ENCODE measurements at places on chromosomes 3 and 15.

GRCh38 chr3:1907911-1908310 lies 190.8 kb upstream of the CNTN4 start:
- DNase-seq, result no peak

GRCh38 chr3:45244356-45244755 lies 18.3 kb upstream of the TMEM158 start:
- DNase-seq, result no peak

DNA sequence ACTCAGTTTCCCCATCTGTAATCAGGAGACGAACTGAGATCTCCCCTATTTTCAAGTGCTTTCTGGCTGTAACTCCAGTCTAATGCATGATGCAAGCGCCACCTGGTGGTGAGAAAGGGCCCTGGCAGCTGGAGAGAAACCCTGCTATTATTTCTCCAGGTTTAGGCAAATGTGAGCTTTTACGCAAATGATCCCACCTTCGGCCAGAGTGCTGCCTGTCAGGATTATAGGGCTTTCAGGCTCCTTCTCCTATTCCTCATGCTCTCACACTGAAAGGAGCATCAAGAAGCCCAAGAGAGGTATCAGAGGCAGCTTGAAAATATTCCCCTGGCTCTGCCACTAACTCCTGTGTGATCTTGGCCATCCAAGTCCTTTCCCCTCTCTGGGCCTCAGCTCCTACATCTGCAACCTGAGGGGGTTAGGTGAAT lies 93.9 kb upstream of the RASGRF1 start:
- peak; percentile 41 for DNase-seq

DNA sequence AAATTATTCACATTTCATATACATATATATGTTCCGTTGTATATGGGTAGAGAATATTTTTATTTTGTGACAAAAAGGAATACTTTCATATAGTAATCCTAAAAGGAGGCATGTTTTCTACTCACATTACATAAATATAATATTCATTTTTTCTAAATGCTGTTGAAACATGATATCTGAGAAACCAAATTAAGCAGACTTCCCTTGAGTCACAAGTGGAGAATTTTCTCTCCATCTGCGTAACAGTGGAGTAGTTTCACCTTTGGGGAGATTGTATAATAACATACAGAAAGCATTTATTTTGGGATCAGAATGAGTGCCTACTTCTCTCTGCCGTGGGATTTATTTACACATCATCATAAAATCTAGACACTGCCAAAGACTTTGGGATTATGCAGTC lies 849.8 kb downstream of the NSUN3 start:
- no peak for DNase-seq

- DNase-seq, result no peak
Measured at GRCh38 chr3:31408720-31409119, 124.0 kb upstream of the STT3B start.
